CD4-positive, alpha-beta T cell treated with Interleukin-12 subunit alpha and Interleukin-12 subunit beta, for 1 hour (primary cell): ENCODE measurements at places on chromosomes 2 and 18.
A peak's percentile ranks its signal among the peaks of the same experiment; 100 is the strongest.

GRCh38 chr18:41753826-41754225 is 201.2 kb upstream of the PIK3C3 start:
- no peak for DNase-seq

GRCh38 chr18:72208920-72209676 is 335.0 kb downstream of the CBLN2 start:
- DNase-seq = no peak

DNA sequence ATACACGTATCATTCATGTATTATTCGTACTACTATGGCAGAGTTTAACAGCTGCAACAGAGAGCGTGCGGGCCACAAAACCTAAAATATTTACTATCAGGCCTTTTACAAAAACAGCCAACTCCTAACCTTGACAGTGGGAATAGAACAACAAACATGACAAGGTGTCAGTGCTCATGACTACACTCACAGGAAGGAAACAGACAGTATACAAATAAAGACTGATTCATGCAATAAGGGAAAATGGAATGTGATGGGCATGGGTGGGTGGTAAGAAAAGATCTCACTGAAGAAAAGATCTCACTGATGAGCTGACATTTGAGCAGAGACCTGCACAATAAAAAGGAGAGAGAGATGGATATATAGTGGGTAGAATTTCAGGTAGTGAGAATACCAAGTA is 347.8 kb downstream of the ALK start:
- DNase-seq = no peak

- DNase-seq = no peak
Measured at GRCh38 chr2:238382381-238382781, 44.3 kb upstream of the ASB1 start.

- no peak for DNase-seq
Measured at GRCh38 chr2:10242998-10243925, 59.4 kb upstream of the HPCAL1 start.

- no peak for DNase-seq
Measured at GRCh38 chr2:1891147-1891546, 146.8 kb upstream of the PXDN start.

- no peak for DNase-seq
Measured at GRCh38 chr2:62010632-62011256, 105.3 kb downstream of the COMMD1 start.

GRCh38 chr18:59051470-59052165 is 88.1 kb upstream of the SEC11C start:
- DNase-seq = no peak

DNA sequence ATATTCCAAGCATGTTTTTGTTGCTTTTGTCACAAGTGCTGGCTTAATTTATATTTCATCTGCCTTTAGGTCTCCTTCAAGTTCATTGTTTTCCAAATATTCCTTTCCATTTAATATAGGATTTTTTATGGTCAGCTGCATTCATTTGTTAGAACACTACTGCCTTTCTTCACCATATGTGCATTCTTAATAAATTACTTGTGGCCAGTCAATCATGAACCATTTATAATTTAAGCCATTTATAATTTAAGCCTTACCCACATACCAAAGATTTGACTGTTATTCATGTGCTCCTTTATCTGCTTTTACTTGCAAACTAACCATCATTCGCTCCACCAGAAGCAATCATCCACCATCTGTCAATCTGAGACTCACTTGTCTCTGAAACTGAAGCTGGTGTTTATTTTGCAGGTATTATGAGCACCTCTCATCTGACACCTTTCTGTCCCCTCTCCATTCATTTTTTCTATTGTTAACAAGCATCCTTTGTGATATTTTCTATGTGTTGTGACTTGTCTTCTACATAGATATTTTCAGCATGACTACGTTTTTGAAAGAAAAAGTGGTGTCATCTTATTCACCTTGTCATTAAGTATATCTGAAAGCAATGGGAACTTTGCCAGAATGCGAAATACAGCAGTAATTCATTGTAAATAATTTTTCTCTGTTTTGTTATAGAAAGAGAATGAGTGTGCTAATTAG is 786.8 kb downstream of the KCNJ3 start:
- no peak for DNase-seq

DNA sequence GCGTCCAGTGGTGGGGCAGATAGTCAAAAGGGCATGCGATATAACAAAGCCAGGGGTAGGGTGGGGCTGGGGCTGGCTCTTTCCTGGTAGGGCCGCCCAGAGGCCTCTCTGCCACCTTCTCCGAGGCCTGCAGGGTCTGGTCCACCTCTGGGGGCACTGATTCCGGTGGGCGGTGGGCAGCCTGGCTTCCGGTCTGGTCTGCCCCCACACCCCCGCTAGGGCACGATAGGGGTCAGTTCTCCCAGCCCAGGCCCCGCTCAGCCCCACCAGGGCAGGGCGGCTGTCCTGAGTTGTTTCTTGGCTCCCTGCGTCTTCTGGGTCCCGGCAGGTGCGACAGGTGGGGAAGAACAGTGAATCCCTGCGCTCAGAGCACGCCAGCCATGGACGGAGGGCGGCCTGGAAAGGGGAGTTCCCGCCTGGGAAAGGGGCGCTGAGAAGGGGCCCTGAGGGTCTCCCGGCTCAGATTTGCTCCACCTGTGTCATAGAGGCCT is 707 bp upstream of the ERFE start:
- DNase-seq = no peak

GRCh38 chr18:50151926-50152325 is 43.0 kb downstream of the MYO5B start:
- no peak for DNase-seq

DNA sequence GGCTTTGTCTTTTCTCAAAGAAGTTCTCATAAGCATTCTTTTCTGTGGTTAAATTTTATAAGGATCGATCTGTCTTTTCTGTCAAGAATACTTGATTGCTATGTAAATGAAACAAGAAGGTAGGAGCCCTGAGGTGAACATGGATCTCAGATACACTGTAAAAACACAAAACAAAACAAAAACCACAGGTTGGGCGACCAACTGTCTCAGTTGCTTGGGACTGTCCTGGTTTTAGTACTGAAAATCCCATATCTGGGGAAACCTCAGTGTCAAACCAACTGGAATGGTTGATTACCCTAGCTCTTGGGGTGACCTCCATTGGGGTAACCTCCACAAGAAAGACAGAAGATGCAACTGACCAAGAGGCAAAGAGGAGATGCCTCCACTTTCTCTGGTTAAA is 55.8 kb upstream of the TMEM178A start:
- no peak for DNase-seq

DNA sequence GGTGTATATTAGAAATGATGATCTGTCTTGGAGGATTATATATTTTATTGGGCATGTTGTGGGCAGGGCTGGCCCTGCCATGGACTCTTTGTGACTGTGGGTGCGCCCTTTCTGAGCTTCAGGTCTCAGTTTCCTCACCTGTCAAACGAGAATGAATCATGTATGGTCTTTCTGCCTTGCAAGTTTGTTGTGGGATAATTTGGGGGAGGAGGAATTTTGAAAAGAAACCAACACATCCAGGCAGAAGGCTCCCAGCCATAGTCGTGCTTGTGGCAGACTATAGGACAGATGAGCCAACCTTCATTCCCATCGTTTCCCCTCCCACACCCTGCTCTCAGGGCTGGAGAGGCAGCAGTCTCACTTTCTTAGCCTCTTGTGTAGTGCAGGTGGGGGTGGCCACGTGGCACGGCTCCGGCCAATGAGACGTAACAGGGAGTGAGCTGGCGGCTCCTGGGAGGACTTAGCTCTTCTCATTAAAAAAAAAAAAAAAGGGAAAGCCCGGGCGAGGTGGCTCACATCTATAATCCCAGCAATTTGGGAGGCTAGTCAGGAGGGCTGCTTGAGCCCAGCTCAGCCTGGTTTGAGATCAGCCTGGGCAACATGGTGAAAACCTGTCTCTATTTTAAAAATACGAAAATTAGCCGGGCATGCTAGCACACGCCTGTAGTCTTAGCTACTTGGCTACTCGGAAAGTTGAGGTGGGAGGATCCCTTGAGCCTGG is 63.1 kb downstream of the RHOB start:
- DNase-seq = no peak

DNA sequence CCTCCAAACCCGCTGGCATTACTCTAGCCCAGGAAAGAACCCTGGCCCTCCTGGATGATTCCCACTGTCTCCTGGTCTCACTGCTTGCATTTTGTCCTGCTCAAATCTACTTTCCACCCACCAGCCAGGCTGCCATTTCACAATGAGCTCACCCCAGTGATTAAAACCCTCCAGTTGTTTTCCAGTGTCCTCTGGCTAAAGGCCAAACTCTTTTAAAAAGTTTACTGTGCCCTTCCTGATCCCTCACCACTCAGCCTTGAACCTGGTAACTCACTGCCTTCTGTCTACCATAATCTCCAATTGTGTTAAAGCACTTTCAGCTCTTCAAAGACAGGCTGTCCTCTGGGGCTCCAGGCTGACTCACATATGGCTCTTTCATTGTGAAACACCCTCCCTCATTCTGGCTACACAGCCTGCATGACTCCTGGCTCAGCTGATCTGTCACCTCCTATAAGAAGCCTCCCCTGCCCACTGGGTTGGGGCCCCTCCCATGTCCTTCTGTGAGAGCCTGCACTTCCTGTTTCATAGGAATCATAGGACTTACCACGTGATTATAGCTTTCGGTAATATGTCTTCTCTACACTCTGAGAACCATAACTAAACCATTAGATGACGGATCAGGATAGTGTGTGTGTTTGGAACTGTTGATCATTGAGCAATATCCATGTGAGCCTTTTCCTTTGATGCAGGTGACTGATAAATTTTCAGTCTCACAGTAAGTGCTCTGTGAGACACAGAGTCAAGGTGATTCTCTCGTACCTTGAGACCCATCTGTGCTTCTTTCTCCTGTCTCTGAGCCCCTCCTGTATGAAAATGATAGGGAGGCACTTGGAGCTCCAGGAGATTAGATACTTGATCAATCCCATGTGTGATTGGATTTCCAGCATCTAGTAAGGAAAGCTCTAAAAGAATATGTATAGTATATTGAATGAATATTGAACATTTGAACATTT is 590.8 kb upstream of the ID2 start:
- DNase-seq = peak; percentile 3

DNA sequence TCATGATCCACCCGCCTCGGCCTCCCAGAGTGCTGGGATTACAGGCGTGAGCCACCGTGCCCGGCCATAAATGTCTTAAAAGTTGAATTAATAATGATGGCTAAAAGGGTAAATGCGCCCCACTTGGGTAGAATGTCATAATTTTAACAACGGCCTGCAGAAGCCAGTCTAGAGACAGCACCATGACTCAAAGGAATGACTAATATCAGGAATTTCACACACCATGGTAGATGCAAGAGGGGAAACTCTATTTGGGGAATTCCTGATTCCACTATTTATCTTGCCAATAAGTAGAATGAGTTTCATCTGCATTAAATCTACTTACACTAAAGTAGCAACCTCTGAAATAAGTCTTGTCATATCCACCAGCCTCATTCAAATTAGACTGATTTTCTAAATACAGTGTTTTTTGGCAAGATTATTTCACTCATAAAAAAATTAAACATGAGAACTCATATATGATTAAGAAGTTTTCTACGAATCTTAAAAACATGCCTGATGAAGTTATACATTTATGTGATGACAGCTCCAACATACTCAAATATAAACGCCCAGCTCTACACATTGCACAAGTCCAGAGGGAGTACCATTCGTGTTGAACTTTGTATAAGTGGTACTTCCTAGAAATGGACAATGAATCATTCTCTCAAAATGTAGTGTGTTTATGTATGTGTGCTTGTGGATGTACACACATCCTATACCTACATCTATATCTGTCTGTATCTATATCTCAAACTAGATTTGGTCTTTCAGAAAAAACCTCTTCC is 309.7 kb downstream of the IRS1 start:
- DNase-seq = no peak

GRCh38 chr2:219691571-219691970 is 64.1 kb downstream of the SLC4A3 start:
- DNase-seq = no peak

GRCh38 chr18:74499633-74500032 is 3.5 kb downstream of the CNDP2 start:
- peak; percentile 53 for DNase-seq

- DNase-seq = no peak
Measured at GRCh38 chr18:57480733-57481132, 45.6 kb downstream of the ONECUT2 start.

DNA sequence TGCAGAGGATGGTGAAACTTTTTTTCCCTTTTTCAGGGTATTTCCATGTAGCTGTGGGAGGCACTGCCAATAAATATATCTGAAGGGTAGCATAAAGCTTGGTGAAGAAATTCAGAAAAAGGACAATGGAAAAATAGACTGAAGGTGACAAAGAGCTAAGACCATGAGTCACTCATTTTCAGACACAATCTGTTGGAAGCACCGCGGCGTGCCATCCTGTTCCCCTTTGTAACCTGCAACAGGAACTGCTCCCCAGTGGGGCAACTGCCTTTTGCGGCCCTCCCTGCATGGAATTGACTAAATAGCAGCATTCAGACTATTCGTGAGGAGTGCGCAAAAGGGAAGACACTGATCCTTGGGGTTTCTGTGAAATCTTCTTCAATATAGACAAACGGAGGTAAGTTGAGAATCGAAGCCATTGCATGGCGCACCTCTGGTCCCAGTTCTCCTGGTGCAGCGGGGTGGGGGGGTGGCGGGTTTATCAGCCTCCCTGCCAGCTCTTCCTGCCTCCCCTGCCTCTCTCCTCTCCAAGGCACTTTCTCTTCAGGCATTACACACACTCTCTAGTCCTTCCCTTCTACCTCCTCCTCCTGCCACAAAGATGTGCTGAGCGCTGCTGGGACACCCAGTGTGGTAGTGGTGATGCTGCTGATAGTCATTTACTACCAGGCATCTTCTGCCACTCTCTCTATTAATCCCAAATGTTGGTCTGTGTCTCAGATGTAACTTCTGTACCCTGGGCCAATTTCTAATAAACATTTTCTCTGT is 126.2 kb upstream of the TMEM200C start:
- DNase-seq = no peak

GRCh38 chr2:47842846-47843245 is 59.9 kb downstream of the MSH6 start:
- DNase-seq = no peak

DNA sequence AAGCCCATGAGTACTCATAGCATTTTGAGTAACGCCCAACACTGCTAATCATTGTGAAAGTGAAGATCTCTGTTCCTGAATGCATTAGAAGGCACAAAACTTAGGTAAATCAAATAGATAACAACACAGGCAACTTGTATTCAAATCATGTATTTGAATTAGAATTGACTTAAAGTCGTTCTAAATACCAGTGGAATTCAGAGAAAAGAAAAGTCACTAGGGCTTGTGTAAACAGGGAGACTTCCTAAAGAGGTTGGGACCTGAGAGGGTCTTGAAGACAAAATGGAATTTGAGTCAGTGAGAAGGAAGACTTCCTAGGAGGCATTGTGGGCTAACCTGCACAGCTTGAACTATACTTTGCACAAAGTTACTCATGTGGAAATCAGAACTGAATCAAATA is 127.2 kb downstream of the CTNNA2 start:
- DNase-seq = no peak

DNA sequence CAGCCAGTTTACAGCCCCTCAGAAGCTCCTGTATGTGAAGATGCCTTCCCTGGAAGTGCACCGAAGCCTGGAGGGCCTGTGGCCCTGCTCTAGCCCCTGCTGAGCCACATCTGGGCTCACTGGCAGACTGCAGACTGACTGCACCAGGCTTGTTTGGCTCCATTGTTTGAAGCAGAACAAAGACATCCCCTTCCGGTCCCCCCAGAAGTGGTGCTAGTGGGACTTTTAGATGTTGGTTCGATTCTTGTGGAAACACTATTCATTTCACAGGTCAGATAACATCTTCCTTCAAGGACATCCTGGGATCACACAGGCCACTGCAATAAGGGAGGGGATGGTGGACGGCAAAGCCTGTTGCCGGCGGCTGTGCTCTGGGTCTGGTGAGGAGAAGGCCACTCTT is 57.8 kb upstream of the CBLN2 start:
- DNase-seq = no peak
